ENCODE measurements at places on chromosomes 2 and 18. TPM values are rescaled to one million over a fixed set of nuclear protein-coding genes. Genes with fewer than 3 reads are reported as not detected.

DNAJC27 gene
- 13.8 TPM for total RNA-seq

DNA sequence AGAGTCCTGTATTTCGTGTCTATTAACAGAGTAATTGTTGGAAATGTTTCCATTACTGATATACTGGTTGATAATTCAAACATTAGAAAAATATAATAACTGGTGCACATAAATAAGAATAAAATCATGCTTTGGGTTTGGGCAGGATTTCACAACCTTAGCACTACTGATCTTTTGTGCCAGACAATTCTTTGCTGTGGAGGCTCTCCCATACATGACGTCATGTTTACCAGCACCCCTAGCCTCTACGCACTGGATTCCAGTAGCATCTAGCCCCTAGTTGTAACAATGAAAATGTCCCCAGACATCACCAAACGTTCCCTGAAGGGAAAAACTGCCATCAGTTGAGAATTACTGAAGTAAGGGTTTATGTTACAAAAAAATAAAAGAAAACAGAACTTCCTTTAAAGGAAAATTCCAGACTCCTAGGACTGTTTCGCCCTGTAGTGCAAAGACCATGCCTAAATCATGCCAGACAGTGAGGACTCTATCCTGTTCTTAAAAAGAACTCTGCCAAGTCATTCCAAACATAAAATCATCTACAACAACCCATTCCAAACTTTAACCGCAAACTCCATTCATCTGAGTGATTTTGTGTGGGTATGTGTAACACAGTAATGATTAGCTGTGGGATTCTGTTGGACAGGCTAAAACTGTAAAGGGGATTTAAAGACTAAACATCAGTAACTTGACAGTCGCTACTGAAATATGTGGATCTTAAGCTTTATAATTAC, 313.4 kb upstream of the CCDC68 start:
- no peaks in the 10 kb centered on the region for H3K36me3 ChIP-seq
- no peak overlapping the region for H3K27ac ChIP-seq
- H3K4me3 ChIP-seq, result no peak overlapping the region
- no peaks in the 10 kb centered on the region for H3K4me1 ChIP-seq
- H3K27me3 ChIP-seq, result no peaks in the 10 kb centered on the region
- no peak for DNase-seq

ECEL1 gene
- not detected for total RNA-seq

DNA sequence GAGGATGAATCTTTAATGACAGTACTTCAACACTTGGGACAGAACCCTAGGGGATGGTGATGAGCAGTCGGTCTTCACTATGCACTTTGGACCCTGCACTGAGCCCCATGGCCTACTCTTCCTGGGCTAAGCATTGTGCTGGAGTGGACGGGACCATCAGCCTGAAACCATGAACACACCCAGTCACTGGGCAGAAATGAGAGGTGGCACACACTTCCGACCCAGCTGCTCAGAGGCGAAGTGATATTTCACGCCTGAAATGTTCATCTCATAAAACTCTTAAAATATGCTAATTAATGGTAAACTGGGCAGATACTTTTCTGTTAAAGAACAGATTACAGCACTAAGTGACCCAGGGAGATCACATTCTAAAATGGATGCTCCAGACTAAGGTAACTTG, 150.3 kb upstream of the NDUFV2 start:
- DNase-seq, result no peak
- peaks cover 13% of the 10 kb centered on the region for H3K4me1 ChIP-seq
- H3K27ac ChIP-seq, result no peak overlapping the region

TSGA10 gene
- total RNA-seq, result 32.1 TPM

DNA sequence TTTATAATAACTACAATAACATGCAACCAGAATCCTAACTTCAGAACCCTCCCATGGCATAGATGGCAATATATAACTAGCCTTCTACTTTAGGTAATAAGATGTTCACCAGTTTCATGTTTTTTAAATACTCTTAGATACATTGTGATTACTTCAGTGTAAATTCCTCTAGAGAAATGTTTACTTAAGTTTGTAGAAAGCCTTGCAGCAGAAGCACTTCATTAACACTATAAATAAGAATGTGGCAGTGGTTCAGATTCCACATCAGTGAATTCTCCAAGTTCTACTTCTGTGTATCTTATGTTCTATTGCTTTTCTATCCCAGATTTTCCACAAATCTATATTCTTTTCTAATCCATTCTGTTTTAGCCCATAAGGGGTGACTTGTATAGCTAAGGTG, 1.2 kb upstream of the RAD51AP2 start:
- H3K36me3 ChIP-seq, result peaks cover 5% of the 10 kb centered on the region
- DNase-seq, result no peak
- H3K27ac ChIP-seq, result no peak overlapping the region

RASGRP3 gene
- 3.7 TPM for total RNA-seq

- no peak for DNase-seq
- peaks cover 7% of the 10 kb centered on the region for H3K36me3 ChIP-seq
- no peaks in the 10 kb centered on the region for H3K4me1 ChIP-seq
- no peak overlapping the region for H3K4me3 ChIP-seq
- H3K27me3 ChIP-seq, result peaks cover 20% of the 10 kb centered on the region
Measured at GRCh38 chr18:59778434-59778833, 81.2 kb upstream of the CCBE1 start.

DNA sequence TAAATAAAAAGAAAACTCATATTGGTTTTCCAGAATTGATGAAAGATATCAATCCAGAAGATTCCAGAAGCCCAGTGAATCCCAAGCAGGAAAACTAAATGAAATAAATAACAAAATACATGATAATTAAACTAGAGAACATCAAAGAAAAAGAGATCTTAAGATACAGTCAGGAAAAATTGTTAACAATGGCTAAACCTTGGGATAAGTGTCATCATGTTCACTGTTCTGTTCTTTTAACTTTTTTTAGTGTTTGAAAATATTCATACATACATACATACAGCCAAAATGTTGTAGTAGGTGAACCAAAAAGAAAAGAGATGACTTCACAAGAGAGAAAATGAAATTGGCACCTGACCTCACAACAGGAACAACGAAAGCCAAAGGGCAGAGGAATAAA, 72.2 kb upstream of the MYCN start:
- peaks cover 21% of the 10 kb centered on the region for H3K27me3 ChIP-seq
- H3K36me3 ChIP-seq, result no peaks in the 10 kb centered on the region
- H3K27ac ChIP-seq, result no peak overlapping the region
- no peak overlapping the region for H3K4me3 ChIP-seq

- DNase-seq, result no peak
- H3K27ac ChIP-seq, result no peak overlapping the region
- H3K36me3 ChIP-seq, result no peaks in the 10 kb centered on the region
- peaks cover 11% of the 10 kb centered on the region for H3K27me3 ChIP-seq
- H3K4me3 ChIP-seq, result no peak overlapping the region
Measured at GRCh38 chr2:19818543-19818942, 83.2 kb downstream of the TTC32 start.

UGT1A4 gene
- not detected for total RNA-seq

DNA sequence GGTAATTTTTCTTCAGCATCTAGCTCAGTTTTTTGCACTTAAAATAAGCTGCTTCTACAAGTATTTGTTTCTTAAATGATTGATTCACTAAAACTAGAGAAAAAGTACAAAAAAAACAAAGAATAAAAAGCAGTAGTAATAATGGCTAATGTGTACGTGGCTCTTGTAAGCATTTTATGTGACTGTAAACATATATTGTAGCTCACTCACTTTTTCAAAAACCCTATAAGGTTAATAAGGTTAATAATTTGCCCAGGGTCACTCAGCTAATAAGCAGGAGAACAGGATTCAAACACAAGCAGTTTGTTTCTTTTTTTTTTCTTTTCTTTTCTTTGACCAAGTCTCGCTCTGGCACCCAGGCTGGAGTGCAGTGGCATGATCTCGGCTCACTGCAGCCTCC, 67.5 kb downstream of the RMDN2 start:
- no peaks in the 10 kb centered on the region for H3K27me3 ChIP-seq
- peaks cover 15% of the 10 kb centered on the region for H3K36me3 ChIP-seq
- no peaks in the 10 kb centered on the region for H3K4me1 ChIP-seq
- no peak overlapping the region for H3K4me3 ChIP-seq

- H3K4me1 ChIP-seq, result peaks cover 16% of the 10 kb centered on the region
- DNase-seq, result peak; percentile 88
Measured at GRCh38 chr2:26764078-26764887, at the start of gene SLC35F6. Gene SLC35F6 (plus strand): TSS chr2:26764284. CDS start chr2:26764350, 66 bp downstream.

GPR45 gene
- total RNA-seq, result not detected

DNA sequence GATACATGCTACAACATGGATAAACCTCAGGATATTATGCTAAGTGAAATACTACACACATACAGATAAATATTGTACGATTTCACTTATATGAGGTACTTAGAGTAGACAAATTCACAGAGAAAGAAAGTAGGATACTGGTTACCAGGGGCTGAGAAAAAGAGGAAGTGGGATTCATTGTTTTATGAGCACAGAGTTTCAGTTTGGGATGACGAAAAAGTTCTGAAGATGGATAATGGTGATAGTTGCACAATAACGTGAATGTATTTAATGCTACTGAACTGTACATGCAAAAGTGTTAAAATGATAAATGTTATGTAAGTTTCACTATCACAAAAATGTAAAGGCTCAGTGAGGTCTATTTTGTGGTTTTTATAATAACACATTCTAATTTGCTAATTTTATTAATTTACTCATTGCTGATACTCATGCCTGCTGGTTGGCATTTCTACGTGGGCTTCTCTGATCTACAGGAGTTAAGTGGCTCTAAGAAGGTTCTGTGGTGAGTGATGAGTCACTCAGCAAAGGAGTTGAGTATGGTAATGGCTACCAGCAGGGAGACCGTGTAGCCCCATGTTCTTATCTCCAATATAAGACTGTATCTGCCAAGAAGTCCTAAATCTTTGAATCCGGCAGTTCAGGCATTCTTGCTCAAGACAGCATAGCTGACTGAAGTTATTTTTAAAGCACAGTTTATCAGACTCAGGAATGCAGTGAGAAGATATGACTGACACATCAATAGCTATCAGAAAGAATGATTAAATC, 41.1 kb downstream of the UPP2 start:
- no peak for DNase-seq
- H3K27me3 ChIP-seq, result peaks cover 8% of the 10 kb centered on the region
- no peak overlapping the region for H3K4me3 ChIP-seq
- H3K4me1 ChIP-seq, result no peaks in the 10 kb centered on the region

GRCh38 chr2:188751816-188752215, 222.4 kb upstream of the COL3A1 start:
- H3K36me3 ChIP-seq, result no peaks in the 10 kb centered on the region
- no peak overlapping the region for H3K4me3 ChIP-seq
- H3K27ac ChIP-seq, result no peak overlapping the region
- H3K4me1 ChIP-seq, result no peaks in the 10 kb centered on the region
- H3K27me3 ChIP-seq, result no peaks in the 10 kb centered on the region
- no peak for DNase-seq

- H3K4me3 ChIP-seq, result no peak overlapping the region
- peaks cover 12% of the 10 kb centered on the region for H3K4me1 ChIP-seq
- peak overlapping the region; percentile 21 for H3K27ac ChIP-seq
- no peaks in the 10 kb centered on the region for H3K36me3 ChIP-seq
Measured at GRCh38 chr2:108935271-108935741, 53.7 kb downstream of the EDAR start.

DNA sequence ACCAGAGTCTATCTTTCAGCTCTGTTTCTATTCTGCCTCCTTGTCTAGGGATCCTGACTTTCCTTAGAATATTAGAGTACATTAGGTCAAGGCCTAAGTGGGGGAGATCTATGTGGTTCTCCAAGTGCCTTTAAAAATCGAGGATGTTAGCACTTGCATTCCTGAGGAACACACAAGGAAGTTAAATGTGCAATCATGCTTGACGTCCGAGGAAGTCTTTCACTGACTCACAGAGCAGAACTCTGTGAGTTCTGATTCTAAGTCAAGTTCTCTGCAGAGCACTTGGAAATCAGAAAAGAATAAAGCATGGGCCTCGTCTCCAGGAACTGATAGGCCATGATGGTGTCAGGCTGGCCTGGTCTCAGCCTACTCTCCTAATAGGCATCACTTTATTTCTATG, 17.2 kb downstream of the FHOD3 start:
- no peaks in the 10 kb centered on the region for H3K4me1 ChIP-seq
- H3K4me3 ChIP-seq, result no peak overlapping the region

KCMF1 gene
- total RNA-seq, result 74.8 TPM

TNS1 gene
- 0.47 TPM for total RNA-seq

- no peaks in the 10 kb centered on the region for H3K36me3 ChIP-seq
- peak overlapping the region; percentile 76 for H3K4me3 ChIP-seq
- H3K4me1 ChIP-seq, result peaks cover 15% of the 10 kb centered on the region
- no peak for DNase-seq
Measured at GRCh38 chr2:68318914-68319397, 793 bp downstream of the CNRIP1 start.

DNA sequence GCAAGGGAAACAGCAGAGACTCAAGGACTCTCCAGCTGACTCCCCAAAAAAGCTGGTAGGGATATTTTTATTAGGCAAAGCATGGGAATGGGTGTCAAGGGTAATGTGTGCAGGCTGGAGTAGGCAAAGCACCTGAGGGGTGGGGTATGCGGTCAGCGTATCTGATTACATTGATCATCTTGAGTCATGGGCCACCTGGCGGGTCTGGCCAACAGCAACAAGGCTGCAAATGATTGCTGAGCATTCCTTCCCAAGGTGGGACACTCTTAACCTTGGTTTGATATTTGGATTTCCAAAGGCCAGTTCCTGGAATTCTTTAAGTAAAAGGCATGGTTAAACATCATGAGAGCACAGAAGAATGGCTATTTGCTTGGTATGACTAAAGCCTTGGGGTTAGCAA, 32.6 kb upstream of the CCBE1 start:
- H3K4me3 ChIP-seq, result no peak overlapping the region
- H3K36me3 ChIP-seq, result no peaks in the 10 kb centered on the region
- no peak overlapping the region for H3K27ac ChIP-seq
- DNase-seq, result no peak
- H3K27me3 ChIP-seq, result no peaks in the 10 kb centered on the region

- H3K4me3 ChIP-seq, result no peak overlapping the region
- no peaks in the 10 kb centered on the region for H3K36me3 ChIP-seq
- no peaks in the 10 kb centered on the region for H3K4me1 ChIP-seq
- H3K27ac ChIP-seq, result no peak overlapping the region
Measured at GRCh38 chr2:29753671-29754444, 167.5 kb downstream of the ALK start.

- no peaks in the 10 kb centered on the region for H3K36me3 ChIP-seq
- H3K4me3 ChIP-seq, result peak overlapping the region; percentile 76
- H3K27ac ChIP-seq, result peak overlapping the region; percentile 78
Measured at GRCh38 chr2:96763511-96764252, 3.0 kb downstream of the CNNM4 start.

UCN gene
- 5.9 TPM for total RNA-seq
